ENCODE measurements at places on chromosomes 3 and 15. TPM values are rescaled to one million over a fixed set of nuclear protein-coding genes. Genes with fewer than 3 reads are reported as not detected.

The UROC1 gene
- not detected for total RNA-seq

The KNG1 gene
- total RNA-seq = not detected

The MCF2L2 gene
- total RNA-seq = 3.2 TPM

The SLC22A13 gene
- not detected for total RNA-seq

The STRA6 gene
- total RNA-seq = 0.17 TPM

The CCR5 gene
- not detected for total RNA-seq

The SEMA7A gene
- 24.7 TPM for total RNA-seq

The CATSPER2 gene
- 0.15 TPM for total RNA-seq

The CLDN16 gene
- total RNA-seq = not detected

The FAM81A gene
- 0.50 TPM for total RNA-seq

The ARPIN gene
- 14.8 TPM for total RNA-seq

The NR2E3 gene
- total RNA-seq = not detected

The CEMIP gene
- 2.7 TPM for total RNA-seq

The GOLGA8G gene
- not detected for total RNA-seq

The SOX14 gene
- total RNA-seq = not detected

The C3orf80 gene
- not detected for total RNA-seq

The PIERCE2 gene
- 2.4 TPM for total RNA-seq

The C3orf62 gene
- total RNA-seq = 0.74 TPM

The CTXND1 gene
- not detected for total RNA-seq

Measured in bronchus fibroblast of lung (primary cell).